ENCODE measurements at places on chromosomes 12 and 14.
A peak's percentile ranks its signal among the peaks of the same experiment; 100 is the strongest.

- DNase-seq: no peak
Observed at GRCh38 chr12:116880213-116880816, 926 bp downstream of the HRK start.

DNA sequence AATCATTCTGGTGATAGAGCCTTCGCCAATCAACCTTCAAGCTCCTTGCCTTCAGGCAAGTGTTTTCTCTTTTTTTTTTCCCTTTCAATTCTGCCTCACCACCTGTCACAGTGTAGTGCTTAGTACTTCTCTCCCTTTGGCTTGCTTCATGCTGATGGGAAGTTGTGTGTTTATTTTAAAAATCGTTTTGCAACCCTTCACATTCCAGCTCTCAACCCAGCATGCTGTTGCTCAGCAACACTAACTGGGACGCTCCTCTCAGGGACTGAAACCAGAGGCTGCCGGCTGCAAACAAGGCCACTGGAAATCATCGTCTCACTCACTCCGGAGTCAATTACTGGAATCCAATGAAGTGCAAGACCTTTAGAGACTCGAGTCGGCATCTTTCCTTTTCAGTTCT is 342.7 kb downstream of the PRKD1 start:
- DNase-seq: peak; percentile 13

GRCh38 chr14:28661171-28661772 is 105.3 kb upstream of the FOXG1 start:
- DNase-seq: no peak

GRCh38 chr14:88146881-88147649 is 142.1 kb downstream of the GPR65 start:
- DNase-seq: no peak

GRCh38 chr14:75069121-75069810 is at the start of gene ZC2HC1C:
TSS of gene ZC2HC1C (plus strand) at chr14:75069641. CDS start at chr14:75070574, 933 bp downstream.
- peak; percentile 83 for DNase-seq

Data from HEK293T (cell line).